ENCODE measurements at places on chromosomes 12 and 14.
A peak's percentile ranks its signal among the peaks of the same experiment; 100 is the strongest.

GRCh38 chr12:128795530-128796361, 28.0 kb downstream of the SLC15A4 start:
- DNase-seq: peak; percentile 64

- no peak for DNase-seq
Observed at GRCh38 chr12:101881228-101881627, 3.8 kb downstream of the DRAM1 start.

DNA sequence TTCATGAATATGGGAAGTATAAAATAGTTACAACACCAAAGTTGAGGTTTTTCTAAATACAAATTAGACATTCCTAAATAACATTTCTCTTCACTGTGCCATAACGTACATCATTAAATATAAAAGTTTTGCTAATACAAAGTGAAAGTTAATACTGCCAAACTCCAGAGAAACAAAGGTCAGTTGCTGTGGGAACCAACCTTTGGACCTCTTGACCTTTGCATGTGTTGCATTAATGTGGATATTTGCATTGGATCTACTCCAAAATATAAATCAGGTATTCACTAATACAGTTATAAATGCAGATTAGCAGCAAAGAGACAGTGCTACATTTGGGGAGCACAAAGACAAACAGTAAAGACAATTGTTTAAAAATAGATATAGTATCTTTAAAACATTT, 366.0 kb upstream of the USP15 start:
- DNase-seq: no peak

DNA sequence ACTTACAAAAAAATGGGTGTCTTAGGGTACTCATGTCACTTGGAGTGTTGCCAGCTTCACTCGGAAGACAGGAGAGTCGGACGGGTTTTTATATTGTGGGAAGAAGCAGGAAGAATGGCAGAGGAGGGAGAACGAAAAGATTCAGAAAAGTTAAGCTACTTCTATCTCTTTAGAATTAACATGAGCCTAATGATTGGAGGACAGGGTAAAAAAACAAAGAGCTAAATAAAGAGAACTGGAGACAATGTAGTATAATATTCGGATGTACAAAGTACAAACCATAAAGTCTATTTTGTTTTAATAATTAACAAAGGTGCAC, 43.9 kb downstream of the EFCAB11 start:
- no peak for DNase-seq

DNA sequence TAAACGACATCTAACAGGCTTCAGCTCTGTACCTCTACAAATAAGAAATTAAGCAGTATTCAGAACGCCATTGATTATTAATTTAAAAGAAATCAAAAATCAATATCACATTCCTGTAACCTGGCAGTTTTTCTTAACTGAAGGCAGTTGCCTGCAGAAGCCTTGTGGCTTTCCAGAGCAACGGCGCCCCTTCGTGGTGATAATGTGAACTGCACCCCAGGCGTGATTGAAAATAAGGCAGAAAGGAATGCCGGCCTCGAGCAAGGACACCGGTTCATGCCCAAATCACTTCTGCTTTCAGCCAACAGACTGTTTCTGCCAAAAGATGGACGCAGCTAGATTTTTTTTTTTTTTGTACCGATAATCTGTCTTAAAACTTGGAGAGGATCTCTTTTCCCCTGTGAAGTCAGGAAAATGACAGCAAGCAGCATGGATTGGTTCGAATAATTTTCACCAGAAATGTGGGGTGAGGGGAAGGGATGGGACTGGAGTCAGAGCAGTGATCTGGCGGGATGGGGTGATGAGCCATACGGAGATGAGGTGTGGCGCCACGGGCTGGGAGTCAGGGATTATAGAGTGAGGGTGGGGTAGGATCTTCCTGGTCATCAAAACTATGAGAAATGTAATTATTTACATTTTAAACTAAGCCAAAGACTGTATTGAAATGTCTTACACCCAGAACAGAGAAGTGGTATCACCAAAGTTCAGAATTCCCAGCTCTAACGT, 473.0 kb downstream of the DPF3 start:
- DNase-seq: peak; percentile 39

GRCh38 chr12:114918535-114919233, 234.7 kb upstream of the TBX3 start:
- DNase-seq: no peak

DNA sequence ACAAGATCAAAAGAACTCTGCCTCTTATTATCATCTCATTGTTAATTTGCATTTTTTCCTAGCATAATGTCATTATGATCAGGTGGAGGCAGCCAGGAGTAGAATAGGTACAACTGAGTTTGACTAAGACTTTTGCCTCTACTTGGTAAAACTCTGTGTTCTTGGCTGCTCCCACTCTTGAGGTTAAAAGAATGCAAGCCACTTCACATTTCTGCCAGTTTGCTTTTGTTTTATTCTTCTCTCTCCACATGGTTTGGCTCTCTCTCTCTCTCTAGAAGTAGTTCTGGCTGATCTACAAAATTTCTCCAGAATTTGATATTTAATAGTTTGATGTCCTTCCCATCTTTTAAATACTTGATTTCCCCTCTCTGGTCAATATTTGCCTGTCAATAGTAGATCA, 170.7 kb upstream of the E2F7 start:
- no peak for DNase-seq

DNA sequence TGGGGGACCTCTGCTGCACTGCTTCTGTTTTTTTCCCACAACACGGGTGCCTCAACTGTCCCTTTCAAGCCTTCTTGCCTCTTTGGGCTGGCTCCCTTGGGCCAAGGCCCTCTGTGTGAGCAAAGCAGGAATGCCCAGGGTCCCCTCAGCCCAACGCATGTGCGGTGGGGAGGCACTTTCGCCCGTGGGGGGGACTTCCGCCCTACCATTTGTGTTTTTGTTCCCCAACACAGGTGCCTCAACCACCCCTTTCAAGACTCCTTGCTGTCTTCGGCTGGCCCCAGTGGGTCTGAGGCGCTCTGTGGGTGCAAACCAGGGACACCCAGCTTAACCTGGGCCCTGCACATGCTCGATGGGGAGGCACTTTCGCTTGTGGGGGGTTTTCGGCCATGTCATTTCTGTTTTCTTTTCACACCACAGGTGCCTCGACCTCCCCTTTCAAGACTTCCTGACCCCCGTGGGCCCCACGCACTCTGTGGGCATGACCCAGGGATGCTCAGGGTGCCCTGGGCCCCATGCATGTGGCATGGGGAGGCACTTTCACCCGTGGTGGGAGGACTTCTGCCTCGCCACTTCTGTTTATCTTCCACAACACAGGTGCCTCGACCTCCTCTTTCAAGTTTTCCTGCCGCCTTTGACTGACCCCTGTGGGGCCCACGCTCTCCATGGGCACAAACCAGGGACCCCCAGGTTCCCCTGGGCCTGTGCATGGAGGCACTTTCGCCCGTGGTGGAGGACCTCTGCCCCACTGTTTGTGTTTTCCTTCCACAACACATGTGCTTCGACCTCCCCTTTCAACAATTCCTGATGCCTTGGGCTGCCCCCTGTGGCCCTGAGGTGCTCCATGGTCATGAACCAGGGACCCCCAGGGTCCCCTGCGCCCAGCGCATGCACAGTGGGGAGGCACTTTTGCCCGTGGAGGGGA, 365.7 kb downstream of the ALG10 start:
- no peak for DNase-seq

Data from naive B cell (primary cell).